ENCODE measurements at places on chromosomes 5 and 9. TPM values are rescaled to one million over a fixed set of nuclear protein-coding genes. Genes with fewer than 3 reads are reported as not detected.

The TNFSF8 gene
- 52.6 TPM for total RNA-seq

The PCDHA8 gene
- not detected for total RNA-seq

The C9orf153 gene
- total RNA-seq = 0.34 TPM

The PCDHA9 gene
- total RNA-seq = not detected

The DEPDC1B gene
- total RNA-seq = 49.1 TPM

The MRPS30 gene
- total RNA-seq = 38.9 TPM

The NDST1 gene
- 0.63 TPM for total RNA-seq

The GLRA1 gene
- total RNA-seq = not detected

The FREM1 gene
- not detected for total RNA-seq

The ANKRD34B gene
- not detected for total RNA-seq

The IL4 gene
- total RNA-seq = not detected

The MAST4 gene
- 7.1 TPM for total RNA-seq

The IRX1 gene
- not detected for total RNA-seq

The LCN15 gene
- total RNA-seq = not detected

The PPP3R2 gene
- not detected for total RNA-seq

The CRB2 gene
- total RNA-seq = not detected

The FST gene
- not detected for total RNA-seq

The PCDHB3 gene
- not detected for total RNA-seq

The CD274 gene
- 4.9 TPM for total RNA-seq

The FOXD4L4 gene
- 0.10 TPM for total RNA-seq

The TMED9 gene
- total RNA-seq = 109 TPM

The ITGA2 gene
- total RNA-seq = 4.8 TPM

The CTNND2 gene
- total RNA-seq = not detected

The PCDHGA5 gene
- total RNA-seq = 0.05 TPM

The GDNF gene
- not detected for total RNA-seq

The IFNA13 gene
- total RNA-seq = not detected

The LIFR gene
- not detected for total RNA-seq

The LECT2 gene
- total RNA-seq = not detected

The CCNG1 gene
- 143 TPM for total RNA-seq

The N4BP3 gene
- total RNA-seq = 6.1 TPM

The PDLIM4 gene
- total RNA-seq = not detected

The SPRY4 gene
- 0.79 TPM for total RNA-seq

The ANKRD33B gene
- 4.6 TPM for total RNA-seq

The VPS13A gene
- 39.4 TPM for total RNA-seq

The CDKN2B gene
- total RNA-seq = 3.1 TPM

The OR13D1 gene
- not detected for total RNA-seq

The TMED7 gene
- total RNA-seq = 48.9 TPM

The MARCHF3 gene
- total RNA-seq = 2.4 TPM

The ENHO gene
- not detected for total RNA-seq

The PTGDS gene
- 1.4 TPM for total RNA-seq

All from activated CD8-positive, alpha-beta T cell treated with anti-CD3 and anti-CD28 coated beads, Interleukin-2, amount 10 ng/mL, durations not matched to agents 7 days and 5 days (primary cell).